Fibroblast of the conjunctiva (primary cell): ENCODE measurements at places on chromosomes 12 and 14.

- no peak for DNase-seq
Observed at GRCh38 chr12:121000530-121000929, 15.8 kb downstream of the C12orf43 start.

DNA sequence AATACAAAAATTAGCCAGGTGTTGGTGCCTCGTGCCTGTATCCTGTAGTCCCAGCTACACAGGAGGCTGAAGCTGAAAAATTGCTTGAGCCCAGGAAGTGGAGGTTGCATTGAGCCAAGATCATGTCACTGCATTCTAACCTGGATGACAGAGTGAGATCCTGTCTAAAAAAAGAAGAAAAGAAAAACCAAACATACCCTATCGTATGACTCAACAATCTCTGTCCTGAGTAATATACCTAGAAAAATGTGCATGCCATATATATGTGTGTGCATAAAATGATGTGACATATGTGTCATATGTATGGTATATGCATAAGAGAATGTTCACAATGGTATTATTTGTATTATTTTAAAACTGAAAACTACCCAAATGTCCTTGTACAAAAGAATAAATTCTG lies 261.5 kb upstream of the CLEC14A start:
- no peak for DNase-seq

DNA sequence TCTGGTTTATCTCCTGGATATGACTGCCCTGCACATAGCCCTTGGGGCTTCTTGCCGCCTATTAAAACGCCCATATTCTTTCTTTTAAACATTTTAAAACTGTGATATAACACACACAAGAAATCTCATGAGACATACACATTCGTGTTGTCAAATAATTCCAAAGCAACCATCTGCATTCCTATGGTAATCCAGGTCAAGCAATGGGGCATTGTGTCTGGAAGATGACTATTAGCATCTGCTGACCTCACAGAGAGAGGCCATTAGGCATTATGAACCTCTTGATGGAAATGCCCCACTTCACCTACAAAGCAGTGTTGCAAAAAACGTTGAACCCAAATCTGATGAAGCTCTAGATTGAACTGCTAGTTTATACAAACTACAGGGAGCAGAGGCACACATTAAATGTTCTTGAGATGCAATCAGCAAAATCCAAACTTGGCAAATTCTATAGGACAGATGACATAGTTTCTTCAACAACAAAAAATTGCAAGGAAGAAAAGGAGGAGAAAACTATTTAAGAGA lies 513.8 kb upstream of the CCDC196 start:
- no peak for DNase-seq

DNA sequence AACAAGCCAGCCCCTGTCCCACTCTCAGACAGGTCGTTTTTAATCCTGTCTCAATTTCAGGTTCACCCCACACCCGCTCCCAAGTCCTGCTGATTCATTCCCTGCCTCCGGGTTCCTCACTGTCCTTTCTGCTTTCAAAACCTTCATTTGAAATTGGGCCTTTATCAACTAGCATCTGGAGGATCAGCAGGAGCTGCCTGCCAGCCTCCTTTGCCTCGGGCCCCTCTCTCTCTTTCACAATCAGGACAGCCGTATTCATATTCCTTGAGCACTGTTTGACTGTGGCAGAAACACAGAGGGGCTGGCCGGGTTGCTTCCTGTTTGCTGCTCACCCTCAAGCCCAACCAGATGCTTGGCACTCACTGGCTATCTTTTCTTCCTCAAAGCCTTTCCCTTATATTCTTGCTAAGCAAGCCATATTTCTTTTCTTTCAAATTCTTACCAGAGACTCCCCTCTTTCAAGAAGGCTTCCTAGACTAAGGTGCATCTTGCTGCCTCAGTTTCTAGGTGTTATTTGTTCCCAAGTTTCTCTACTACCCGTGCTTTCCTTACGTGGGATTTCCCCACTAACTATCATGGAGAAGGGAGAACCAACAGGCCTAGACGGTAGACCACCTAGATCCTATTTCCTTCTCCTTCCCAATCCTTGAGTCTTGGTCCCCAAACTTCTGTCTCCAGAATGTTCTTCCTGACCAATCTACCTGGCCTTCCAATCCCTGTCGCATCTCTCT lies 3.0 kb downstream of the GALNT6 start:
- peak; percentile 53 for DNase-seq

DNA sequence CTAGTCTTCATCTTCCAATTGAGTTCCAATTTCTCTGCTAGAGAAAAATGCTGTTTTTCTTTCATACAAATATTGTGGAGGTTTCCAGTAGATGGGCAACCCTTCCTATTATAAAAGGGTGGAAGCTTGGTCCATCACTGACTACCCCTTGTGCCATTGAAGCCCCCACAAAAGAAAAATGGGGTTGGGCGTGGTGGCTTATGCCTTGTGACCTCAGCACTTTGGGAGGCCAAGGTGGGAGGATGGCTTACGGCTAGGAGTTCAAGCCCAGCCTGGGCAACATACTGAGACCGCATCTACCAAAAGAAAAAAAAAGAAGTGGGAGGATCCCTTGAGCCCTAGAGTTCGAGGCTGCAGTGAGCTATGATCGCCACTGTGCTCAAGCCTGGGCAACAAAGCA lies 22.8 kb downstream of the NCKAP5L start:
- DNase-seq, result no peak

DNA sequence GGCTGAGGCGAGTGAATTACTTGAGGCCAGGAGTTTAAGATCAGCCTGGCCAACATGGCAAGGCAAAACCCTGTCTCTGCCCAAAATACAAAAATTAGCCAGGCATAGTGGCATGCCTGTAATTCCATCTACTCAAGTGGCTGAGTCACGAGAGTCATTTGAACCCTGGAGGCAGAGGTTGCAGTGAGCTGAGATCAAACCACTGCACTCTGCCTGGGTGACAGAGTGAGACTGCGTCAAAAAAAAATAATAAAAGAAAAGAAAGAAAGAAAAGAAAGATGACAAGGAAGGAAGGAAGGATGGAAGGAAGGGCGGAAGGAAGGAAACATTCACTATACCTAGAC lies 159.6 kb upstream of the CNOT2 start:
- no peak for DNase-seq
